Stimulated activated CD4-positive, alpha-beta T cell treated with anti-CD3 and anti-CD28 coated beads, TNF-alpha, amount 100 ng/mL, for 1 hour (primary cell): ENCODE measurements at places on chromosomes 3 and 15.

DNA sequence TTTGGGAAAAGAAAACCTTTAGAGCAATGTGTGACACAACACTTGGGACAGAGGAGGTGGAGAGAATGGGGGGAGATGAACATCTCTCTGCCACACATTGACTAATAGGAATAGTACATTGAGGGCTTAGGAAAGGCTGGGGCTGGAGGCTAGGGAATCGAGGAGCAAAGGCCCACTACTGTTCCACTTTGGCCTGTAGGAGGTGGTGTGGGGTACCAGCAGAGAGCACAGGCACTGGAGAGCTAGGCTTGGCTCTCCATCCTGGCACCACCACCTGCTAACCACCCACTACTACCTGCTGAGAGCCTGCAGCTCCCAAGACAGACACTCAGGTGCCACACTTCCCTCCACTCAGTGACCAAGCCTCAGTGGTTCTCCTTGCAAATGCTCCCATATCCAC is 19.4 kb downstream of the CCDC32 start:
- no peak for DNase-seq

DNA sequence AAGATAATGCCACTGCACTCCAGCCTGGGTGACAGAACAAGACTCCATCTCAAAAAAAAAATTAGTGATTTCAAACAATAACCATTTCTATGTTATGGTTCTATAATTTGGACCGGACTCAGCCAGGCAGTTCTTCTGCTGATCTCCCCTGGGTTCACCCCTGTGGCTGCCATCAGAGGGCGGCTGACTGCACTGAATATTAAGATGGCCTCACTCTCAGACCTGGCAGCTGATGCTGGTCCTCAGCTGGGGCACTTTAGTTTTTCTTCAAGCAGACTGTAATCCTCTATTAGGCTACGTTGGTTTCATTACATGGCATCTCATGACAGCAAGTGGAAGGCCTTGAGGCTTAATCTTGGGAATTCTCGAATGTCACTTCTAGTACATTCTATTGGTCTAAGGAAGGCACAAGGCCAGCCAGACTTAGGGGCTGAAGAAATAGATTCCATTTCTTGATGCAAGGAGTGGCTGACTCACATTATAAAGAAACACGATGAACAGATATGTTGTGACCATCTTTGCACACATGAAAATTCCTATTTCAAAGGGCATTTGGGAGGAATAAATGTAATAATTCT is 12.8 kb downstream of the GALNT15 start:
- no peak for DNase-seq

- no peak for DNase-seq
Measured at GRCh38 chr15:56247266-56247665, 3.6 kb upstream of the RFX7 start.

DNA sequence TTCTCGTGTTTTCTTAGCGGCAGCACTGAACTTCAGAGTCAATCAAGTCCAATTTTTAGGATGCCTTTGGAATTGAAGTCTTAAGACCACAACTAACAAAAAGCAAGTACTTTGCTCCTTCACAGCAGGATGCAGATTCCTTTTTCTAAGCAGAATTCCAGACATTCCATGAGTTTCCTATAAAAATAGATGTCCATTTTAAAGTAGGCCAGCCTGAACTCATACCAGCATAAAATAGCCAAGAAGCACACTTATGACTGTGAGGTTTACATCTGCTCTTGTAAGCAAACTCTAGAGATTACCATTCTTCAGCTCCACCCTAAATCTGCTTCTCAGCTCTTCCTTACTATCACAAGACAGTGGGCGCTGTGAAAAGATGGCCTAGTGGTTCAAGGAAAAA is 85.8 kb downstream of the THBS1 start:
- no peak for DNase-seq

DNA sequence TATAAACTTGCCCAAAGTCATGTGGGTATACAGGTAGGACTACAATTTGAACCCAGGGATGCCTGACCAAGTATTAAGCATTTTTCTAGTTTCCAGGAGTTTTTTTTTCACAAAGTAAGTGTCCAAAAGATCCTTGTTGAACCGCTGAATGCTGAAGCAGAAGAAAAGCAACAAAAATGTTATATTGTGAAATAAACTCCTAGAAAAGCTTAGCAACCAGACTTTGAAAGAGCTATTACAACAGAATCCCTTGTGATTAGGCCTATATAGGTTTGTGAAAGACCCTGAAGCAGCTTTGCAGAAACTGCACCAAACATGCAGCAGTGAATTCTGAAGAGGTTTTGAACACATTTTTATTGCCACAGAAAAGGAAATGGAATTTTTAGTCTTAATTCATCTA is 236.8 kb downstream of the TUSC7 start:
- DNase-seq, result no peak

- no peak for DNase-seq
Measured at GRCh38 chr3:14506626-14507304, 33.4 kb downstream of the GRIP2 start.

DNA sequence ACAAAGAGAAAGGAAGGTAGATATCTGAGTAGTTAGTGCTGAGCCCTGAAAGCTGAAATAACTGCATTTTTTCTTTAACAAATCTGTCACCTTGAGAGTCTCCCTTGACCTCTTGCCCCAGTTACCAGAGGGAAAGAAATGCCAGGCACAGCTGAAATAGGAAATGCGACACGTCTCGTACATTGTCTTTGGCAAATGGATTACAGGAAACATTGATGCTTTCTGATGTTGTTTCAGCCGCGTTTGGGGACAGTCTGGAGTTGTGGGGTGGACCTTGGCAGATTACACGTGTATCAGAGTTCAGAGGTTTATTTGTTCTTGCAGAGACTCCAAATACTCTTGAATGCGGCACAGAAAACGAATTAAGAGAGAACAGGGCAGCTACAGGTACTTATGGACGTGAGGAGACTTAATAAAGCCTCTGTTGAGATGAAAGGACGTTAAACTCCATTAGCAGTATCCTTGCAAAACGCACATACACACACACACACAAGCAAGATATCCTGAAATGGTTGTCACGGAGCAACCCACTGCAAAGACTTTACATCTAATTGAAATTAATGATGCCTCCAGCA is 272.8 kb upstream of the RORA start:
- no peak for DNase-seq

GRCh38 chr15:64851503-64851840 is 9.8 kb downstream of the PLEKHO2 start:
- no peak for DNase-seq

DNA sequence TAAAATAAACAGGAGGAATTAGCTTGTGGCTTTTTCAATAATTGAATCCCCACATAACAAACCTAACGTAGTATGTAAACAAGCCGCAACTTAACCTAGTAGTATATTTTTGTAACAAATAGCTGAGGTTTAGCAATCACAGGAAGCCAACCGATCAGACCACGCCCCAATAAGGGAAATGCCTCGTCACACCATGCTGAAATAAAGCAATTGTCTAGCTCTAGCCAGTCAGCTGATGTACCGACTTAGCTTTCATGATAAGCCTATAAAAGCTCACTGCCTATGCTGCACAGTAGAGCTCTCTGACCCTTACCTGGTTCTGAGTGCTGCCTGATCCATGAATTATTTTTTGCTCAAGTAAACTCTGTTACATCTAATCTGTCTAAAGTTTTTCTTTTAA is 208.9 kb downstream of the ROBO1 start:
- DNase-seq, result no peak

DNA sequence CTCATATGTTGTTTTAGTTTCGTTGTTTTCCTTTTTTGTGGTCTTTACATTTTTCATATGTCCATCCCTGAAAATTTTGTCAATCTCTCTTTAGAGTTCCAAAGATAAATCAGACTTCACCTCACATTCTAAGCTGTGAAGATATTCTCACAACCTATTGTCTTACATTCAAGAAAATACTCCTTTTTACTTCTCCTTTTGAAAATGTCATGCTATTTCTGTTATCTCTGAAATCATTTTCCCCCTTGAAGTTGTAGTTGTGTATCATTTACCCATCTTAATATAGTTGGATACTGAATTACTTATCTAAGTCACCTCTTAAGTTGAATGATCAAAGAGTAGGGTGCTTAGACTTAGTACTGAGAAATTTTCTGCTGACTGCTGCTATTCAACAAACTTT is 74.3 kb downstream of the DCUN1D1 start:
- no peak for DNase-seq

- DNase-seq, result no peak
Measured at GRCh38 chr3:30986551-30986950, 92.1 kb upstream of the GADL1 start.

GRCh38 chr15:45179221-45179985 is 8.4 kb downstream of the SHF start:
- no peak for DNase-seq

GRCh38 chr3:7713724-7714123 is 787.9 kb upstream of the LMCD1 start:
- DNase-seq, result no peak
